Cerebellar nuclear complex (tissue), 1 donor: ENCODE measurements at places on chromosomes 2 and 18.

DNA sequence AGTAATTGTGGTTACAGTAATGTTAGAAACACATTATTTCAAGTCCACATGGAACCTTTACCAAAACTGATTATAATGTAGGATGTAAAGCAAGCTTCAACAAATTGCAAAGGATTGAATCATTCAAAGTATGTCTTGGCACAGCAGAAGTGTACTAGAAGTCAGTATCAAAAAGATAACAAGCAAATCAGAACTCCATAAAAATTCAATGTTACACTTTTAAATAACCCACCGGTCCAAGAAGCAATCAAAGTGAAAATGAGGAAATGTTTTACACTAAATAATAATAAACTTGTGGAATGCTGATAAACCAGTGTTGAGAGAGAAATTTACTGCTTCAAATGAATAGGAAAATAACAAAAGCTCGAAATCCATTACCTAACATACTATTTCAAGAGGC is 47.7 kb downstream of the TTC21B start:
- no peak for DNase-seq

- DNase-seq: no peak
Measured at GRCh38 chr2:160741271-160741670, 247.7 kb upstream of the RBMS1 start.

GRCh38 chr2:241226723-241227572 is 38.5 kb downstream of the ANO7 start:
- no peak for DNase-seq

DNA sequence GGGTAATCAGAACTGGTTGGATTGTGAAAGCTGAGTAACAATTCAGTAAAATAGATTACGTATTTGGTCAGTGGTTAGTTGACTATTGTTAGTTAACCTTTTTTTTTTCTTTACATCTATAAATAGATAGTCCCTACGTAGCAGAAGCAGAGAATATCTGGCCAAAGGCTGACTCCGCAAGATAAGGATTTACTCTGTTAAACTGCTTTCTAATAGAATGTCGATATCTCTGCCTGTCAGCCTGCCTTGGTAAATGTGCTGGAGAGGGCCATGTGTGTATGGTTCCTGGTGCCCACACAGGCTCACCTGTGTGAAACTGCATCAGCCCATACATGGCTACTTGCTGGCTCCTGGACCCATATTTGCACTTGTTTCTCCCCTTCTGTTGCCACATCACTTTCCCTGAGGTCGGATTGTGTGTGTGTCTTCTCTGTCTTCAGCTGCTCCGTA is 94.4 kb downstream of the CRIM1 start:
- no peak for DNase-seq

DNA sequence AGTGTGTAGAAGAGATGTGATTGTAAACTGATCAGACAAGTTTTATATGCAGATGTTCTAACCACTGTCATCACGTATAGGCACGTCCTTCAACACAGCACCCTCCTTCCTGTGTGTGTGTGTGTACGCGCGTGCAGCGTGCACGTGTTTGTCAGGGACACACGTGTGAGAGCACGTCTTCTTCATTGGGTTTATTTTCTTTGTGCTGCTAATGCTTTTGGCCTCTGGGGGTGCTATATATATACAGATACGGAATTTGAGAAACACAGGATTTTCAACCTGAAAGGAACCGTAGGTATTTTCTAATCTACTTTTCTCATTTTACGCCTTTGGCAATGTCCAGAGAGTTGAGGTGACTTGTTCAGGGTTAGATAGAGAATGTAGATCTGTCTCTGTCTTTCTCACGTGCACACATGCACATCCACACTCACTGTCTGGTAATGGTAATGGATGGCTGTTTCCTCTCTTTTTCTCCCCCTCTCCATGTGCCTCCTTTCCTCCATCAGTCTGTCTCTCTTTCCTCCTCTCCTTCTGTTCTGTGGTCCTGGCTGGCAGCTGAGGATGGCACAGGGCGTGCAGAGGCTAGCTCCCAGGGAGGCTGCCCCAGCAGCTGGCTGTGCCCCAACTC is 13.4 kb upstream of the CELF4 start:
- no peak for DNase-seq

DNA sequence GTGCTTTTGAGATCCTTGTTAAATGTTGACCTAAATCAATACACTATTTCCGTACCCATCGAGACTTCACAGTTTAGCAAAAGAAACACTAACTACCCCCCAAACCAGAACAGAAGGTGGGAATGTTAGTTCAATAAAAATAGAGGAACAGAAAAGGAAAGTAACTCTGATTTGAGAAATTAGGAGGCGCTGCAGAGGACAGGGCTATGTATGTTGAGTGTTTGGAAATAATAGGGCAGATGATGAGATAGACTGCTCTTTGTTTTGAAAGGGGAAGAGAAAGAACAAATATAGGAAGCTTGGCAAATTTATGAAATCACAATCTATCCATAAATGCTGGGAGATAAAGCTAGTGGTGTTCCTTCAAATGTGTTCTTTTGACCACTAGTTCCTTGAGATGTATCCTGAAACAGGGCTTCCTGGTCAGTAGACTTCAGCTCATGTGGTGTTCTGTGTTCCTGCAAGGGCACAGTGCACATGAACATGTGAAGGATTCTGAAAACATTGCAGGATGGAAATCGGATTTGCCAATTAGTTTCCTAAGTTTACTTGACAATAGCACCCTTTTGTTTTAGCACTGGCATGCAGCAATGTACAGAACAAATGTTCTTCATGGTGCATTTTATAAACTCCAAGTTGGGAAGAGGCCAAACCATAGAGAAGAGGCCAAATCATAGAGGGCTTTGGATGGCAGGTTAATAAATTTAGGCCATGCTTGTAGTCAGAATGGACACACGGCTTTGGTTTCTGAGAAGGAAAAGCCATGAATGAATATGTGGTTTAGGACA is 39.8 kb downstream of the RHBDD1 start:
- DNase-seq: no peak

GRCh38 chr2:232454630-232455029 is 1.3 kb upstream of the ALPI start:
- no peak for DNase-seq

DNA sequence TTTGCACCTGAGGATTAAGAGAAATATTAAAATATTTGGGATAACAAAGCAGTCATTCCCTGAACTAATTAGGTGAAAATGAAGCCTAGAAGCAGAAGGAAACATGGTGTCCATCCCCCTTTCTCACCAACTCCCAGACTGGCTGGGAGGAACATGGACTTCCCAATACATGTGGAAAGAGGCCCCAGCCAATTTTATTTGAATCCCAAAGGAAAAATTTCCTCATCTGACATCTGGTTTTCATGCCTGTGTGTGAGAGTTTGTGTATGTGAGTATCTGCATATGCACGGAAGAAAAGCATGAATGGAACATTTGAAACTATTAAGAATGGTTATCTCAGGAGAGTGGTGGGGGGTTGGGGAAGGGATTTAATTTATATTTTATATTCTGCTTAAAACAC is 84.3 kb downstream of the COPS8 start:
- no peak for DNase-seq

GRCh38 chr18:74608681-74609080 is 11.0 kb downstream of the ZNF407 start:
- DNase-seq: no peak

GRCh38 chr2:172613040-172613439 is 57.1 kb downstream of the PDK1 start:
- no peak for DNase-seq
